ENCODE measurements at places on chromosomes 6 and 20.
A peak's percentile ranks its signal among the peaks of the same experiment; 100 is the strongest.

GRCh38 chr6:6466967-6467761 lies 121.4 kb upstream of the LY86 start:
- DNase-seq = no peak

DNA sequence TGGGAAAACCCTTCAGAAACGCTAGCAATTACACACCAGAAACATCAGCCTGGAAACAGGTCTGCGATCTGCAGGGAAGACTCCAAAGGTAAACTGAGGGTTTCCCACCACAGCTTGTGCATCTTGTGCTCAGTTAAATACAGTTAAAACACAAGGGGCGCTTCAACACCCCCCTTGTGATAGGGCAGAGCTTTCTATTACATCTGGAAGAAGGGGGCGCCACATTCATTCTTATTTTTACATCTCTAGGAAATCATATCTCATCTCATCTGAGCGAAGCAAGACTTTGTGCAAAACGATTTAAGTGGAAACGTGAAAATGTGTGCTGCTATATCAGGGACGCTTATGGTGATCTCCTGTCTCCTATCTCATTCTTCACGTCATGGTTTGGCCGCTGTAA lies 58.5 kb downstream of the PRND start:
- DNase-seq = no peak

- DNase-seq = no peak
These were observed 10.3 kb downstream of the BPIFA1 start for GRCh38 chr20:33246077-33246476.

DNA sequence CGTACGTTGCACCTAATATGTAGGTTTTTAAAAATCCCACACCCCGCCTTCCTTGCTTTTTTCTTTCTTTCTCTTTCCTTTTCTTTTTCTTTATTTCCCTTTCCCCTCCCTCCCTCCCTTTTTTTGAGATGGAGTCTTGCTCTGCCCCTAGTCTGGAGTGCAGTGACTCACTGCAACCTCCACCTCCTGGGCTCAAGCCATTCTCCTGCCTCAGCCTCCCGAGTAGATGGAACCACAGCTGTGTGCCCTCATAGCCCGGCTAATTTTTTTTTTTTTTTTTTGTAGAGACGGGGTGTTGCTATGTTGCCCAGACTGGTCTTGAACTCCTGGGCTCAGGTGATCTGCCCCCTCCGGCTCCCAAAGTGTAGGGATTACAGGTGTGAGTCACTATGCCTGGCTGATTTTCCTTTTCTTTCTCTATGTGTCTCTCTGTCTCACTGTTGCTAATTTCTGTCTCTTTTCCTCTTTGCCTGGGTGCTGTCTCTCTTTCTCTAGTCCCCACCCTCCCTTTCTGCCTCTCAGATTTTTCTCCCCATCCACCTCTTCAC lies 61.2 kb downstream of the SRC start:
- DNase-seq = no peak

GRCh38 chr6:149499066-149499465 lies 14.3 kb upstream of the ZC3H12D start:
- DNase-seq = no peak

DNA sequence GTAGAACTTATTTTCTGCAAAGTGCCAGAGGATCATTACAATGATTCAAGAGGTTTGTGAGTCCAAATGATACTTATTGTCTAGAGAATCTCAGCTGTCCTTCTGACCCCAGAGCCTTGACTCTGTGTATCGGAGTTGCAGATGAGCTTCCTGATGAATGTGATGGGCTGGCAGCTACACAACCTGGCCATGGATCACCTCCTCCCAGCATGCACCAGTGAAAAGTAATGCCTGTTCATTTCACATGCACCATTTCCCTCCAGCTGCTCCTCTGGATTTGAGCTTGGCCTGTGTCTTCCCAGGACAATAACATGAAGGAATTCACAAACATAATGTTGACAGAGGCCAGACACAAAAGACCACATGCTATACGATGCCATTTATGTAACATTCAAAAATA lies 30.0 kb downstream of the SNHG17 start:
- DNase-seq = no peak

GRCh38 chr6:7238900-7239589 lies 74.0 kb downstream of the SSR1 start:
- peak; percentile 76 for DNase-seq

DNA sequence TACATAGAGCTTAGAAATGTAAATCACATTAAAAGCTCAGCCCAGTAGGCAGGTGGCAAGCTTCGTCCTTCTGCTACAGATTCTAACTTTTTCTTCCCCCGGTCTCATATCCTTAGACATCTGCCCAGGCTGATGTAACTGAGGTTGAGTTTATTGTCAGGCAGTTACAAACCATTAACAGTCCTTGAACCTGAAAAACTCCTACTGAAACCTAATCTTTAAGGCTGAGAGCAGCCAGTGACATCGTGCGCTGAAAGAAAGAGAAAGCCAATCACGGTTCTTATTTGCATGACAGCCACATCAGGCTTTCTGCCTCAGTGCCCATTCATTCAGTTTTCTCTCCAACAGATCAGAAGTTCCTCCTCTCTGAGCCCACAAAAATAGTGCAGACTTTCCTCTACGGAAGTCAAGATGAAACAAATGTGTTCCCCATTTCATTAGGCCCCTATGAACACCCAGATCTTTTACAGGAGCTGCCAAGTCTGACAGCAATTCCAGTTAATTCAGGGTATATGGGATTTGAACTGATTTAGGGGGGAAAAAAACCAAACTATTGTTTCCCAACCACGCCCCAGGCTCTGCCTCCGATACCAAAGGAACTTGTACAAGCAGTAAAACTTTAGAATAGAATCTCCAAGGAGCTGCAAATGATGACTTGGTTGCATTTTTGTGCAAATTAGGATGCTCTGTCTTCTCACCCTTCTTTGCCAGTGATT lies at the start of gene NHSL1:
NHSL1 (minus strand) TSS at position 192 of the 716 bp plus-strand sequence. CDS start 204 bp downstream, outside the sequence.
- no peak for DNase-seq

DNA sequence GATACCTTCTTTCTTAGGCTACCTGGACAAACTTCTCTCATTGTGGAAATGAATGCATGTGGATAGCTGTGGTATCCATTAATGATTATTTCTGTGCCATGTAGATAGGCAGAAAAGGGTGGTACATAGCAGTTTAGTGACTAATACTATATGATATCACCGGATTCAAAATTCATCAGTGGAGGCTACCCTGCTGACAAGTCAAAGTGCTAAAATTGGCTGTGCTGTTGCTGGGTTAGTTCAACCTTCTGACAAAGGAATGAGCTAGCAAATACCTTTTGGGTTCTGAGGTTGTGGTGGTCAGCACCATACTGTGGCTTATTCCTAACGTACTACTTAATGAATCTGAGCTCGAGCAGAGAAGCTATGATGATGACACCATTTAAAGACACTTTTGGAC lies 109.1 kb downstream of the TFAP2B start:
- no peak for DNase-seq

GRCh38 chr6:163468738-163469137 lies 54.2 kb downstream of the QKI start:
- DNase-seq = no peak

DNA sequence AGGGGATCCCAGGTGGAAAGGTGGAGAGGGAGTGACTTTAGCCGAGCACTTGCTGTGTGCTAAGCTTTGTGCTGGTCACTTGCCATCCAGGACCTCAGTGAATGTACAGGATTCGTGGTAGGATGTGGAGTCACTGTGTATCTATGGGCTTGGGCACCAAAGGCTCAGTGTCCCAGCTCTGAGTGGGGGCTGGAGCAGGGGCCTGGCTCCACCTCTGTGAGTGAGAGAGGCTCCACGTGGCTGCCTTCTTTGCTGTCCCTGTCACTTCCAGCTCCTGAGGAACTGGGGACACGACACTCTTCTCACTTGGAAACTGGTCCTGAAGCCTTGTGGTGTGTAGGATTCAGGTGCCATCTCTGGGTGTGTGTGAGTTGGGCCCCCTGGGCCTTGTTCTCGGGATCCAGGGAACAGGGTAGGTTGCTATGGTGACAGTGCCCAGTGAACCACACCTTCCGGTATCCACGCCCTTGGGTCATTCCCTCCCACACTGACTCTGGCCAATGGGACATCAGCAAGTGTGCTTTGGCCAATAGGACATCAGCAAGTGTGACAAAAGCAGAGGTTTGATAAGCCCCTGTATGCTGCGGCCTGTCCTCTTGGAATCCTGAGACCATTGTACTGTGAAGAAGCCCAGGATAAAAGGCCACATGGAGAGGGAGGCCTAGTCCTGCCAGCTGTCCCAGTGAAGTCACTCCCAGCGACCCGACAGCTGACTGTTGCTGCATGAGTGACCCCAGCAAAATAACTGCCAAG lies 87.7 kb downstream of the CDH22 start:
- no peak for DNase-seq

DNA sequence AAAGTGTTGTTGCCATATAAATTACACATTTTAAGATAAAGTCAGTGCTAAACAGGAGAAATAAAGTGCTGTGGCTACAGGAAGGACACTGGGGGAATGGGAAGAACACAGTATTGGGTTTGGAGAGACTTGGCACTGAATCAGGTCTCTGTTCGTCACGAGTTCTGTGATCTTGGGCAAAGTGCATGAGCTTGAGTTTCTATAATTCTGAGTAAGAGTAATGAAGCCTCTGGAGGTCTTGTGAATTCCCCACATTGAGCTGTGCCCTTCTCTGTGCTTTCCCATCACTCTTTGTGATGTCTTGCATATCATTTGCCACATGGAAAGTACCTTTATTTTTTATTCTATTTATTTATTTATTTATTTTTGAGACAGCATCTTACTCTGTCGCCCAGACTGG lies 16.8 kb upstream of the EEF1A1 start:
- DNase-seq = no peak

DNA sequence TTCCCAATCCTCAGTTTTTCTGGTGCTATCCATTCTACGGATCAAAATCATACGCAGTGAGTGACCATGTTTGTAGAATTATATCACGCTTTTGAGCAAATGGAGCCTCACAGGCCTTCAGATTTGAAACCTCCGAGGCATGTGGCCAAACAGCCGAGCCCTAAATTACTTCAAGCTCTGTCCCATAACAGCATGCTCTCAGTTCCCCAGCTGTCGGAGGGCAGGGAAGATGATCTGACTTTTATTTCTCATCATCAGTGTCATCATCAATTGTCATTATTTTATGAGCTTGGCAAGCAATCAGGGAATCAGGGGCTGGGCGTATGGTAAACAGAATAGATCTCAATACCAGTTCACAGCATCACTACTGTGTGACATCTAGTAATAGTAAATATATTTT lies 73.2 kb downstream of the PSMG4 start:
- DNase-seq = no peak

DNA sequence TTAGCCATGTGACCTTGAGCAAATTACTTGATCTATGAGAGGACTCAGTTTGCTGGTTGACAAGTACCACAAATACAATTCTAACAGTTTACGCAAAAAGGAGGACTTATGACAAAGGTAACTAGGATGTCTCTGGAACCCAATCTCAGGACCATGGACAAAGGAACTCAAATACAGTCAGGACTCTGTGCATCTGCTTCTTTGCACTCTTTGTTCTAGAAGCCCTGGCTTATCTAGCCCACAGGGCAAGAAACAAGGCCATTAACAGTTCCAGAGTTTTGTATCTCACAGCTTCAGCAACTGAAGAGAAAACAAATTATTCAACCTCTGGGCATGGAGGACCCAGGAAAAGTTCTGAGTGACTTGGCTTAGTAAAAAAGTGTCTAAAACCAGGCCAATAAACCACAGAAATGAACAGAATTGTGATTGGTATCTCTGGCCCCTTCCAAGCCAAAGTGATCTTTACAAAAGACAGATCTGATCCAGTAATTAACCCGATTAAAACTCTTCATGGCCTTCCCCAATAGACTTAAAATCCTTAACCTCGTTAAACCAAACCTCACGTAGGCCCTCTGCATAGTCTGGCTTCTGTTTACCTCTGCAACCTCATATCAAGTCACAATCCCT lies 5.9 kb downstream of the WASF1 start:
- no peak for DNase-seq

GRCh38 chr6:29656157-29656556 lies 735 bp upstream of the MOG start:
- DNase-seq = no peak

DNA sequence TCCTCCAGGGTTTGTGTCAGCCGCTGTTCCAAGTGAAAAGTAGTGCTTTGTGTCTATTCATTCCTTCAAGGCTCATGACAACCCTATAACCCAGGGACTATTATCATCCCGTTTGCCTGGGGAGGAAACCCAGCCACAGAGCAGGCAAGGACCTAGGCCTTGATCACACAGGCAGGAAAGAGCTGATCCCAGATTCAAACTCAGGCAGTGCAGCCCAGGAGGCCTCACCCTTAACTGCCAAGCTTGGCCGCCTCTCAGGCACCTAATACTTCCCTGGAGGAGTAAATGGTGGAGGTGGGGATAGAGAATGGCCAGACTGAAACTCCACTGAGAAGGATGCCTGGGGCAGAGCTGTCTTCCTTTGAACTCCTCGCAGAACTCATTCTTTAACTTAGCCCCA lies 215.1 kb upstream of the QKI start:
- DNase-seq = no peak

DNA sequence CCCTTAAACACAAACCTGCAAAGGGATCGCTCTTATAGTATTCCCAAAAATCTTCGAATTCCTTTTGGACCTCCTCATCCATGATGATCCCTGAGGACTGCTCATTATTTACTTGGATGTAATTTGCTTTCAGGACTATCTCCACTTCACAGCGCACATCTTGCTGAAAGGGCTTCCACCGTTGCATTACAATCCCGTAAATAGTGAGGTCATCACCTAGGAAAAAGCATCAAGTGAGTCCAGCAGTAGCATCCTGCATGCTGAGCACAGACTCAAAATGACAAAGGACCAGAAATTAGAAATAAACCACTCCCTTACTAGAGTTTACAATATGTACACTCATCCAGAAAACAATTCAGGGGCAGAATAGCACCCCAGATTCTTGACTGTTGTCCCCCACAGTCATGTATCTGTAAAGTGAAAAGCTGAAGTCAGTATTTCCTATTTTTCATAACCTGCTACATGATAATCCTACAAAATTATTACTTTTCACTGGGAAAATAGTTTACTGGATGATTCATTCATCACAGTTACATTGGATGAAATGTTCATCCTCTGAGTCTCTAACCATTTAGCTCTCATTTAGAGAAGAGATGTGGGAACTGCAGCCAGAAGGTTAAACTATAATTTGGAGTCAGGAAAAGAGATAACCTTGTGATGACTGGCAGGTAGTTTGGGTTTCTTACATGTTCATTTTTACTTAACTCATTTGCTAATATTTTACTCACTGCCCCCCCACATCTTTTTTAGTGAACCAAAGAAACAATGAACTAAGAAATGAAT lies 17.2 kb downstream of the MCM9 start:
- DNase-seq = no peak

DNA sequence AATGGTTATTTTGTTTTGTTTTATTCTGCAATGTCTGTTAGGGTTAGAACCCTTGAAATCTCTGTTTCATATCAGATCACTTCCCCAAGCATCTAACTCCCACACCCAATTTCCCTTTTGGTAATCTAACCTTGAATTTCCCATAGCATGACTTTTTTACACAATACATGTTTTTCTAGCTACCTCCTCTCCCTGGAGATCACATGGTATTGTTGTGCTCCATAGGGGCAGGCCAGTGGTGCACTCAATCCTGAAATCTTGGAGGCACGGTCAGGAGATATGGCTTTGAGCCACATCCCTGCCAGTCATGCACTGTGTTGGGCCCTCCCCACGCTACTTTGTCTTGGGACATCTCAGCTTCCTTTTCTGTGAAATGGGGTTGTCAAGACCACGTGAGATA lies 36.7 kb upstream of the NNAT start:
- DNase-seq = no peak

All from stimulated activated naive CD8-positive, alpha-beta T cell treated with anti-CD3 and anti-CD28 coated beads, Interleukin-15, Interleukin-2, amounts not matched to agents 100 U/mL and 50 U/mL, for 24 hours (primary cell).